ENCODE measurements at places on chromosomes 5 and 9.

DNA sequence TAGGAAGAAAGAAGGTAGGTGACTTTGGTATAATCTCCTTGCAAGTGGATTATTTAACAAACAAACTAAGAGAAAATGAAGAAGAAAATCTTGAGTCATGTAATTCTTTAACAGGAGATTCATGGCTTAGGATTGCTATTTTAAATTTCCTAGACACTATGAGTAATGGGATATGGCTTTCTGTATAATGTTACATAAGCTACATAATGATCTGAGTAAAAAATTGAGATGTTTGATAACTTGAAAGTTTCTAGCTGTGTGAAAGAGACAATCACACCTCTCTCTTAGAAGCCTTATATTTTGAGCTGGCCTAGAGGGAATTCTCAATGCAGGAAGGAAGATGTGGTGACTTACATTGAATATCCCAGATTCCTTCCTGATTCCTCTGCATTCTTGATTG lies 92.5 kb downstream of the CDH9 start:
- DNase-seq: no peak

- no peak for DNase-seq
These were observed 331.5 kb downstream of the ENC1 start for GRCh38 chr5:74309050-74309449.

GRCh38 chr9:78622126-78622525 lies 325.2 kb downstream of the PSAT1 start:
- DNase-seq: peak; percentile 40

DNA sequence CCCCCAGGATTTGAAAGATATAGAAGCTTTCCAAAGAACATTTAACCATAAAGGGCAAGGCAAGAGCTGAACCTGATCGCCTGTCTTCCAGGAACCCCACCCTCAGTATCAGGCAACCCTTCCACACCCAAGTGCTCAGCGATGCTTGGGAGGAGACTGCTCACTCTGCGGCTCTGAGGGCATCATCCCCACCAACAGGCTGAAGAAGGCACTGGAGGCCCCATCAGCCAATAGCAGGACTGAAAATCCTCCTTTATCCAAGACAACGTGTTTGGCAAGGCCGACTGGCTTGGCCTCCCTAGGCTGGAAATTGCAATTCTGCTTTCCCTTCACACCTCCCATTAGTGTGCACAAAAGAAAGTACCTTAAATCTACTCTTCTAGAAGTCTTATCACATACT lies 1.4 kb upstream of the PPP2CA start:
- DNase-seq: peak; percentile 40

- DNase-seq: peak; percentile 62
These were observed 30.2 kb downstream of the ITGA2 start for GRCh38 chr5:53019320-53019719.

DNA sequence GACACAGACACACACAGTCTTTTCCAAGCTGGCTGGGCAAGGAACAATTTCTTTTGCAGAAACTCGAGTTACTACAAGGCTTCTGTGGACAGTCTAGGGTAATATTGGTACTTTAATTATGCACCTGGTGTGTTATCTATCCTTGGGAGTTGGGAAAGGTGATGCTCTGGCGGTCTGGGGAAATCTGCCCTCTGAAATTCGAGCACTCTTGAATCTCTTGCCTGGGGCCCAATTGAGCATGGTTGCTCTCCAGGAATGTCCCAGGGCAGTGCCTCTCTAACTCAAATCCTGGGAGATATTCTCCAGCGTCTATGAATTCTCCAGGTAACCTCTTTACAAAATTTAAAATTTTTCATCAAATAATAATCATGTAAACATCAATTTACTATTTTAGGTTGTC lies 69.3 kb downstream of the KCNIP1 start:
- no peak for DNase-seq

- DNase-seq: peak; percentile 43
These were observed 330.7 kb downstream of the PDE4D start for GRCh38 chr5:59562756-59563389.

DNA sequence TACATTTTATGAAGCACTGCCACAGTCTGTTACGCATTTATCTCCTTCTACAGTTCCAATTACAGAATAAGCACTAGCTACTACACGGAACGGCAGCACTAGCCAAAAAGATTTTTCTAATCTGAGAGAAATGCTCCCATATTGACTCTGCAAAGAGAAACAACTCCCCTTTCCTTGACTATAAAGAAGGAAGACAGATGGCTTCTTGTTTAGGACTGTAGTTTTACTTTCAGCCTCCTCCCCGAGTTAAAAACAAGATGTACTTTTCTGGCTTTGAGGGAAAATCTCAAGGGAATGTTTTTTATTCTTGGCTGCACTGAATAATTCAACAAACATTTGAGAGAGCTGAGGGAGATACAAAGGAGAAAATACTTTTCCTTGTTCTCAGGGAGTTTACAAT lies 1.9 kb upstream of the SLC44A1 start:
- no peak for DNase-seq

GRCh38 chr5:82590112-82590511 lies 312.0 kb upstream of the RPS23 start:
- DNase-seq: no peak

- DNase-seq: peak; percentile 78
These were observed 67.6 kb upstream of the NR5A1 start for GRCh38 chr9:124574534-124575375.

DNA sequence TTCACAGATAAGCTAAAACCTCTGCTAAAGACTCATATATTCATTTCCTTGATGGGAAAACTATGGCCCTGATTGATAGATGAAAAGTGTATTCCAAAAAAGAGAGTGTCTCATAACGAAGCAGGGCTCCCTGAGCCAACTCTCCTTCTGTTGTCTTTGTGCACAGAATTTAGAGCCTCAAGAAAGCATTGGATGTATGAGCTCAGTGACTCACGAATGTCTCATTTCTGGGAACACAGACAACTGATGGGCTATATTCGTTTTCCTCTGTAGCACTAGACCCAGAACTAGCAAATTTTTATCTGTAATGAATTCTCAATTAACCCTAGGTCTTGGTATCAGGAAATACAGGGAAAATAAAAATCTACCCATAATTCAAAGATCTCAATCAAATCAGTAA lies 88.4 kb downstream of the LMNB1 start:
- DNase-seq: peak; percentile 65

- DNase-seq: peak; percentile 17
These were observed 340.2 kb downstream of the ADAMTS6 start for GRCh38 chr5:65141493-65141892.
